Aorta (tissue), 5 donors: ENCODE measurements at places on chromosomes 5 and 9. TPM values are rescaled to one million over a fixed set of nuclear protein-coding genes. Genes with fewer than 3 reads are reported as not detected.

DNA sequence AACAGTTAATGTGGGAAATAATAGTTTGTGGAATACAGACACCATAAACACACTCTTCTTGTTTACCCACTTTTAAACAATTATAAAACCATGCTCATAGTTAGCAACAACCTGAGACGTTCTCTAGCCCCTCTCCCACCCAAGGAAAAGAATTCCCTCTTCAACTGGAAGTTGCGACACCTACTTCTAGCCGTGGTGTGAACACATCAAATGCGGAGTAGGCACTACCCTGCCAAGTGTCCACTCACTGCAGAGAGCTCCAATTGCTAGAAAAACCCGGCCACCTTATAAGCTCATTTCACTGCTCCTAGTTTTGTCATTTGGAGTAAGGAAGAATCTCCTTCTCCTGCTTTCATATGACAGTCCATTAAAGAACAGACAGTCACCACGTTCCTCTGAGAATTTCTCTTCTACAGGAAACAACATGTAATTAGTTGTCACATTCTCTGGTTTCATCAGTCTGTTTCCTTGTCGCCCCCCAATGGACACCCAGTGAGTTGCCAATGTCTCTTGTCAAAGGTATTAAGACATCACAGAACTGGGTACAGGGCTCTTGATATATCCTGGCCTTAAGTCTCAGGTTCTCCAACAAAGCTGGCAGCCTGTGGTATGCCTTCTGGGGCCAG is 47.3 kb downstream of the PRLR start:
- H3K27ac ChIP-seq = no peak overlapping the region
- no peaks in the 10 kb centered on the region for H3K36me3 ChIP-seq
- no peaks in the 10 kb centered on the region for H3K4me1 ChIP-seq
- no peaks in the 10 kb centered on the region for H3K27me3 ChIP-seq

GRCh38 chr5:558871-559503 is 34.7 kb upstream of the SLC9A3 start:
- H3K4me3 ChIP-seq = no peak overlapping the region
- no peak overlapping the region for H3K27ac ChIP-seq
- H3K27me3 ChIP-seq = no peaks in the 10 kb centered on the region
- H3K36me3 ChIP-seq = no peaks in the 10 kb centered on the region
- DNase-seq = no peak
- no peaks in the 10 kb centered on the region for H3K4me1 ChIP-seq

DNA sequence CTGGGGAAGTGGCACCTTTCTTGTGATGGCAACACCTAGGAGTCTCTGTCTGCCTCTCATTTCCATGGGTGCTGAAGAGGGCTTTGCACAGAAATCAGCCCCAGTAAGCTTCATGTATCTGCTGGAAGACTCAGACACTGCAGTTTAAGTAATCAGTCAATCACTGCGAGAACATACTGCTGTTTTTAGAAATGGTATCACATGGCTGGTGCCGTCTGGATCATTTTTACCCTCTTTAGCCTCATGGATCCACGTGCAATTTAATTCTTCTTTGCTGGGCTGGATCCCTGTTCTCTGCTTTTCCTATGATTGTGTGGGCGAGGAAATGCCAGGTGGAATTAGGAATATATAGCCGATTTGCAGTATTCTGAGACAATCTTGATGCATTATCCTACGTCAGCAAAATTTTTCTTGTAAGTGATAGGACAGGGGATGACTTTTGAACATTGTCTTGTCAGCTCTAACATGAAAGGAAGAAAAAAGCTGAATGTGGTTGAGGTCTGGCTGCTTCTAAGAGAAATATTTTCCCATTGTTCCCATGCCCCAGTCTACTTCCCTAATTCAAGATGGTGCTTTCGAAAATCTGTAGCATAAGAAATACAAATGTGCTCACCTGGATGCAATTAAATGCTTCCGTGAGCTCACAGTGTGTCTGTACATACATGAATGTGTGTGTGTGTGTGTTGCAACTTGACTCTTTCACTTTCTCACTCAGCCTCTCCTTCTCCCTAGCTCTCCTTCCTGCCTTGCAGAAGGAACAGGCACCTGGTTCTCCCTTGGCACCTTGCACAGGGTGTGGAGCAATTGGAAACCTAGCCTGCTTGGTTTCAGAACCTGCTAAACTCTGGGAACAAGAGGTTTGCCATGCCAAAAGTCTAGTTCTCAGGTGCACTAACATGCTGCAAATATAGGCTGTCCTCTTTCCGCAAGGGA is 281.6 kb downstream of the NTRK2 start:
- no peaks in the 10 kb centered on the region for H3K4me1 ChIP-seq
- no peaks in the 10 kb centered on the region for H3K27me3 ChIP-seq
- H3K36me3 ChIP-seq = no peaks in the 10 kb centered on the region
- H3K27ac ChIP-seq = no peak overlapping the region
- H3K4me3 ChIP-seq = no peak overlapping the region
- no peak for DNase-seq

DNA sequence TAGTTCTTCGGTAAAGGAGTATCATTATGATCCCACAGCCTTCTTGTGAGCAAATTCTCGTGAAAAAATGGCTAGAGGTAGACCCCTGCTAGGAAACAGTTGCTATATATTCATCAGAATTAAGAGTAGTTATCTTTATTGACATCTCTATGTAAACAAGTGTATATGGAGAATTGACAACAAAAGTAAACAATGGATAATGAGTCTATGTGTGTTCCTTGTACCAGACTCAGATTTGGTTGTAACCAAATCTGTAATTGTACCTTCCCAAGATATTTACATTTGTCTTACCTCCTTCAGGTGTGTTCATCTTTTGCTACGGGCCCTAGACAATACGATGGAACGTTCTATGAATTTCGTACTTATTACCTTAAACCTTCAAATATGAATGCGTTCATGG is 2.1 kb downstream of the NIPSNAP3B start:
- DNase-seq = no peak
- H3K4me1 ChIP-seq = no peaks in the 10 kb centered on the region
- H3K27me3 ChIP-seq = no peaks in the 10 kb centered on the region
- H3K36me3 ChIP-seq = no peaks in the 10 kb centered on the region

DNA sequence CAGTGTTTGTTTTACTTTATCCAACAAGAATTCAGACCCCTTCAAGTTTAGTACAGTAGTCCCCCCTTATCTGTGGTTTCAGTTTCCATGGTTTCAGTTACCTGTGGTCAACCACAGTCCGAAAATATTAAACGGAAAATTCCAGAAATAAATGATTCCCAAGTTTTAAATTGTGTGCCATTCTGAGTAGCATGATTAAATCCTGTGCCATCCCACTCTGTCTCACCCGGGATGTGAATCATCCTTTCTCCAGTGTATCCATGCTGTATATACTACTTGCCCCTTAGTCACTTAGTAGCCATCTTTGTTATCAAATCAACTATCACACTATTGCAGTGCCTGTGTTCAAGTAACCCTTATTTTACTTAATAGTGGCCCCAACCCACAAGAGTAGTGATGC is 153.8 kb upstream of the RASA1 start:
- H3K27ac ChIP-seq = no peak overlapping the region
- H3K4me1 ChIP-seq = no peaks in the 10 kb centered on the region
- no peak overlapping the region for H3K4me3 ChIP-seq
- H3K27me3 ChIP-seq = no peaks in the 10 kb centered on the region
- H3K36me3 ChIP-seq = no peaks in the 10 kb centered on the region

- no peaks in the 10 kb centered on the region for H3K36me3 ChIP-seq
- H3K4me1 ChIP-seq = no peaks in the 10 kb centered on the region
- H3K27me3 ChIP-seq = no peaks in the 10 kb centered on the region
- H3K27ac ChIP-seq = no peak within 1 kb of the TSS
These were observed at the start of gene ZNF618 for GRCh38 chr9:113876151-113876992. Gene ZNF618, plus strand, starts transcription at chr9:113876309. Its CDS starts 72 bp downstream, at chr9:113876381.

Gene ROPN1L
- not detected for total RNA-seq

DNA sequence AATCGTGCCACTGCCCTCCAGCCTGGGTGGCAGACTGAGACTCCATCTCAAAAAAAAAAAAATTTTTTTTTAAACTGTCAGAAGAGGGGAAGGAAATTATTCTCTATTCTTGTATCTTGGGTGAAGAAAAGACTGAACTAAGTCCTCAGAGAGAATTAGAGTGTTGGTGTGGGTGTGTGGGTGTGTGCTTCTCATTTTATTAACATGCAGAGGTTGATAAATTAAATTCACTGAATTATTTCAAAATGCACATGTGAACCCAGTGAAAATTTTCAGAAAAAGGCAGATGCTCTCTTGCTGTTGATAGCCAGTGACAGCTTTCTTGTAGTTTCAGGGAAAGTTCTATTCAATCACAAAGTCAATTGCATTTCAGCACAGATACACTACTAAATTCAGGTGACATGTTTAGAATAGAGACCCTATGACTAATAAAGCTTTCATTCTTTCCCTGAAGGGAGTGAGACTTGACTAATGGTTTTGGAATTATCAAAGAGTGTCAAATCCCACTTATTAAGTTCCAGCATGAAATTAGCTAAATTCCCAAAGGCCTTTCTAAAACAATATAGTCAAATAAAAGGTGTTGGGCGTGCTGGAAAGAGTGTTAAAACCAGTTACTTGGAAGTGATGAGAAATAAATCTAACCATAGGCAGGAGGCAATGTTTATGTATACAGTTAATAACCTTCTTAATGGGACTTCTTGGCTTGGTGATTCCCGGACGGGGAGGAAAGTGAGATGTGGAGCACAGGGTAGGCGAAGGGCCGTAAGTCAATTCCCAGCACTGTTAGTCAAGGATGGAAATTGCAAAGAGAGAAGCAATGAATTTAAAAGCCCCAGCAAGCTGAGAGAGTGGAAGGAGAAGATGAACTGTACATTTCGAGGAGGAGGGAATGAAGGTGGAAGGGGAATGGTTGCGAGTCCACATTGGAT is 103.2 kb upstream of the SPATA31D4 start:
- peaks cover 8% of the 10 kb centered on the region for H3K4me1 ChIP-seq
- no peaks in the 10 kb centered on the region for H3K27me3 ChIP-seq
- no peaks in the 10 kb centered on the region for H3K36me3 ChIP-seq
- DNase-seq = no peak

Gene HAVCR1
- 1.0 TPM for total RNA-seq

GRCh38 chr5:67435032-67435431 is 238.4 kb upstream of the CD180 start:
- H3K36me3 ChIP-seq = no peaks in the 10 kb centered on the region
- no peaks in the 10 kb centered on the region for H3K27me3 ChIP-seq
- no peak overlapping the region for H3K4me3 ChIP-seq

- H3K36me3 ChIP-seq = no peaks in the 10 kb centered on the region
- no peak overlapping the region for H3K27ac ChIP-seq
- H3K4me3 ChIP-seq = no peak overlapping the region
- no peak for DNase-seq
- H3K27me3 ChIP-seq = no peaks in the 10 kb centered on the region
- no peaks in the 10 kb centered on the region for H3K4me1 ChIP-seq
These were observed 1151.6 kb upstream of the CDH6 start for GRCh38 chr5:30041831-30042385.

Gene S1PR3
- 139 TPM for total RNA-seq

Gene SLC6A18
- total RNA-seq = not detected

Gene OR1J2
- not detected for total RNA-seq

DNA sequence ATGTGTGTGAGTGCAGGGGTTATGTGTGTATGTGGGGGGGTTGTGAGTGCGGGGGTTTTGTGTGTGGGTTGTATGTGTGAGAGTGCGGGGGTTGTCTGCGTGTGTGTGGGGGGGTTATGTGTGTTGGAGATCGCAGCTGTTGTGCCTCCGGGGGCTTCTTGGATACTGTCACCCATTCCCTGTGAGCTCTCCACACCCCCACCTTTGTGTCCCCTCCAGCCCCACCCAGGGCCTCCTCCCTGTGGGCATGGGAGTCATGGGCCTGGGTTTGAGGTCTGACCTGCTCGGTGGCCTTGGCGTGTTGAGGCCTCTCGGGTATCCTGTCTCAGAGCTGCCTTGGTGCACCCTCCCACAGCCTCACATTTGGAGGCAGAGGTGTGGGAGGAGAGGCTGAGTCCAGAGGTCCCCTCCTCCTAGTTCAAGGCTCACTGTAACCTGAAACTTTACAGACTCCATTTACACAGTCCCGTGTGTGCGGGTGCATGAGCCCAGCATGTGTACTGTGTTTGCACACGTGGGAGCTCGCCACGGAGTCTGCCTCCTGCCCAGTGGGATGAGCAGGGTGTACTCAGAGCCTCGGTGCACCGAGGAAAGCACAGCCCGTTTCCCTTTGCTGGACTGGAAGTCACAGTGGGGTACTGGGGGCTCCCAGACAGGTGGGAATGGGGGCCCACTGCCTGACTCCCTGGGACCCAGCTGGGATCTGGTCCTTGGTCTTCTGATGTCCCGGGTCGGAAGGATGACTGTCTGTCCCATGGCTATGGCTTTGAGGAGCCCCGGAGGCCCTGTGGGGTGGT is 43.4 kb downstream of the RXRA start:
- no peak overlapping the region for H3K4me3 ChIP-seq
- no peaks in the 10 kb centered on the region for H3K27me3 ChIP-seq
- H3K36me3 ChIP-seq = no peaks in the 10 kb centered on the region

DNA sequence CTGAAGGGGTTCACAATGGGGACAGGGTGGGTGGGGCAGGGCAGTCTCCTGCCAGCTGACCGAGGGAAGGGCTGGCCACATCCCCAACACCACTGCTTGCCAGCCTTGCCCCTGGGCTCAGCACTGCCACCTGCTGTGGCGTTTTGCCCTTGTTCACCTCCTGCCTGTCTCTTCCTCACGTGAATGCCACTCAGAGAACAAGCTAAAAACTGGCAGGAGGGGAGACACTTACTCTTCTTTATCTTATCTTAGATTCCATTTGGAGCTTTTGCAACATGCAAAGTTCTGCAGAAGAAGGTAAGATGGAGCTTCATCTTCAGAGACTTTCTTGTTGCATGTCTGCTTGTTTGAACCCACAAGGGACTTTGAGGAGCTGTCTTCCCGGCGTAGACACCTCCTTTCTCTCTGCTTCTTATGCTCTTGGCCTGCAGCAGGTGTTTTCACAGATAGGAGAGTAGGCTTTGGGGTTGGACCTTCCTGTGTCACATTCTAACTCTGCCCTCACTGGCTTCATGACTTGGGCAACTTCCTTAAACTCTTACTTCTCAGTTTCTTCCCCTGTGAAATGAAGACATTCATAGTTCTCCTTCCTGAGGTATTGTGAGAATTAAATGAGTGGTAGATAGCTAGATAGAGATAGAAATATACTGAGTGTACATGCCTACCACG is 4.1 kb downstream of the LRSAM1 start:
- no peaks in the 10 kb centered on the region for H3K4me1 ChIP-seq
- no peak overlapping the region for H3K4me3 ChIP-seq
- H3K36me3 ChIP-seq = no peaks in the 10 kb centered on the region
- no peak for DNase-seq
- no peak overlapping the region for H3K27ac ChIP-seq

DNA sequence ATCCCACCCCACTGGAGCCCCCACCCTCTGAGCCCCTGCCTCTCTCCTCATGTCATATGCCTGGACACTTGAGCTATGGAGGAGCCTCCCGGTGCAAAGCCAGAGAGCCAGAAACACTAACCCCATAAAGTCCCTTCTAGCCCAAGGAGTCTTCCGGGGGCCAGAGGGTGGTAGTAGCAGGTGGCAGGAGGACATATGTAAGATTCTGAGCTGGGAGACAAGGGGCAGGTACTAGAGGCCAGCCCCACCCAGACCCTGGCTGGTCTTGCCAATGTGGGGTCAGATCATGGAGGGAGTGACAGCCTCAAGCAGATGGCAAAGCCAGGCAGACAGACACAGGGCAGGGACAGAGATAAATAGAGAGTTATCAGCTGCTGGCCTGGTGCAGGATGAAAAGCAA is 63.4 kb downstream of the PSD2 start:
- H3K4me1 ChIP-seq = no peaks in the 10 kb centered on the region
- no peaks in the 10 kb centered on the region for H3K36me3 ChIP-seq
- H3K4me3 ChIP-seq = no peak overlapping the region
- no peaks in the 10 kb centered on the region for H3K27me3 ChIP-seq
- DNase-seq = no peak
